ENCODE measurements at places on chromosomes 2 and 18.

DNA sequence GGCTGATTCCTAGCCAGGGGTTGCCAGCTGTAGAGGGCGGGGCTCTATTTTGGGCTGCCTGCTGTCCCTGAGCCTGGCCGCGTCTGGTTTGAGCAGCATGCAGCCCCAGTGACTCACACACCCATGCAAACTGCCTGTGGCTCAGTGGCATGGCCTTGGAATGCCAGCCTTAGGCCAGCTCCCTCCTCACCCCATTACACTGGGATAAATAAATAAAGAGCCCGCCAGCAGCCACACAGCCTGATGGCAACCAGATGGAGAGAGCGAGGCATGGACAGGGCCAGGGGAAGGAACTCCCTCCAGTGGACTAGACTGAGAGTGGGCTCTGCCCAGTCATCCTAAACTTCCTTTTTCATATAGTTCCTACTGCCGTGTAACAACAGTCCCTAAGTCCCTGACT, 18.3 kb downstream of the NHEJ1 start:
- no peak for DNase-seq

DNA sequence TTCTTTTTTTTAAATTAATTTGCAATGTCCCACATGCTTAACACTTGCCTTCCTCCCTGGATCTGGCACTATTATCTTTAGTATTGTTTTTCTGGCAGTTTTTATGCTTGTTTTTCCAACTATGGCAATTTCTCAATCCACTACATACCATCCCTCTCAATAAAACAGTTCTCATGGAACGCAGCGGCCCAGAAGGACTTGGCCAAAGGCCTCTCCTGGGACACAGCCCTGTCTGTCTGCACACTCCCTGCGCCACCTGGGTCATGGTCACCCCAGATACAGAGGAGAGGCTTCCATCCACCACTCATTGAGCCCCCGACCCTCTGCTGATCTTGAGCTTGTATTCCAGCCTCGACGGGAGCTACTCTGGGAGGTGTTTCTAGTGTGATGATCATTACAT, 91.2 kb downstream of the TWIST2 start:
- DNase-seq, result no peak

DNA sequence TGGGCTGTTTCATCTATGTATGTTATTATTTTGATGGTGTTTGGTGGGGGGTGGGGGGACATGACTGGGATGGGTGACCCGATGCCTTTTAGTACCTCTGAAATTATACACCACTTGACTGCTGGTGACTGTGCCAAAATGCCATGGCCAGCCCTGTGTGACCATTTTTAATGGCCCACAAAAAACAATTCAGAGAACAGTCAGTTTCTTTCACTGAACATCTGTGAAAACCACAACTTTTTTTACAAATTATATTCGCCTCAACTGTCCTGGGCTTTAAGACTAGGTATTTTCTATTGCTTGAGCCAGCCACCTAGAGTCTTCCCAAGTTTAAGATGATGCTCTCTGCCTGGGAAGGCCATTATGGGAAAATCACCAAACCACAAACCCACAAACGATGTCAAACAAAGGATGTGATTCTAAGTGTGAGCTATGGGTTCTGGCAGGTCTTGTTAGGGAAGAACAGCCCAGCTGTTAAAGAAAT, 33.9 kb downstream of the FN1 start:
- DNase-seq, result no peak

DNA sequence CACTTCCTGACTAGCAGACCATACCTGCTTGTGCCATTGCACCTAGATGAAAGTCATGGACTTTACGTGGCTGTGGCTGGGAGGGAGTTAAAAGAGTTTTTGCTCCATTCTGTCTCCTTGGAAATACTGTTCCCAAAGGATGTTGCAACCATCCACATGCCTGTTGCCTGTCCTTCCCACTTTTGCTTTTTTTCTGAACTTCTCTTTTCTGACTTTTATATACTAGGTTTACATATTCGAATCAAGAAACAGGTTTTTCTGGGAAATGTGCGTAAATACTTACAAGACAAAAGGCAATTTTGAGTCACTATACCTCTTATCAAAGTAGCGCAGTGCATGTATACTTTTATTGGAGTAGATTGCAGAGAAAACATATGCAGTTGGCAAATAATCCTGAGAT, 244.8 kb downstream of the PRKCE start:
- DNase-seq, result no peak

GRCh38 chr18:9737472-9738121, 29.5 kb downstream of the RAB31 start:
- DNase-seq, result no peak

DNA sequence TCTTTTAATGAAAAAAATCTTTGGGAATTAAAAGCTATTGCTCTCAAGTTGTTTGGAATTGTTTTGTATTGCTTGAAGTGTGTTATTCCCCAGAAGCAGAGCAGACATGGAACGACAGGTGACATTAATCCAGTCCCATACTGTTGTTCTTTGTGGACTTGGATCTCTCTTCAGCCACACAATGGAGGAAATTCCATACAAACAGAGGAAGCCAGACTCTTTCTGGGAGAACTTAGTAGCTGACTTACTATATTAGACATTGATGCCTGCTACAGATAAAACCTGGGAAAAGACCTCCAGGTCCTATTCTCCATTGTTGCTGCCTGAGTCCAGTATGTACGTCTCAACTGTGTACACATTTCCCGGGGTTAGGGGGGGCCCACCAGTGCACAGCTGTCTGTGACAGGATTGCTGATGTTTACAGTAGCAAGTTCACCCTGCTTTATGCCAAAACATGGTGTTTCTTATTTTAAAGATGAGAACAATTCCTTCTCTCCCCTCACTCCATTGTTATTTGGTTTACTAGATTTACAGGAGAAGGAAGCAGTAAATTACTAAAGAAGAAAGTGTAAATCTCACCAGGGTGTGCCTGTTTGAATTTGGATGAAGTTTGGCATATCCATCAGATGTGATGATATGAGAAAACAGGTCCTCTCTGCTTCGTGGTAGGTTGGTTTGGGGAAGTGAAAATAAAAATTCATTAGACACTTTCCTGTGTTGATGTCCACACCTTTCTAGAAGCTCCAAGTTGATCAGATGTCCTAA, 142.4 kb upstream of the RBBP8 start:
- no peak for DNase-seq

GRCh38 chr18:11880586-11881304, 27.4 kb downstream of the MPPE1 start:
- no peak for DNase-seq

GRCh38 chr2:14901737-14902136, 269.2 kb downstream of the LRATD1 start:
- no peak for DNase-seq

DNA sequence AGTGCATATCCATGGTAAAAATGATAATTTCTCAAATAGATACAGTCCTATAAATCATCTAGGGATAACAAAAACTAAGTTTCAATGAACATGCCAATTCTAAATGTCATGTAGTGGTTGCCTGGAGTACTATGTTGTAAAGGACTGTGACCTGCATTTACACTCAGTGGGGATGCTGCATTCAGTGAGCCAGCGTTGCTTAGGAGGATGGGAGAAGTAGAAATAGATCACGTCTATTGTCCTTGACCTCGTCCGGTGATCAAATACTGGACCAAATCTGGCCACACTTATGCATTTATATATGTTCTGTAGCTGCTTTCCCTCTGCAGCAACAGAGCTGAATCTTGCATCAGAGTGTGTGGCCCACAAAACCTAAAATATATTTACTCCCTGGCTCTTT, 139.0 kb upstream of the ETAA1 start:
- no peak for DNase-seq

DNA sequence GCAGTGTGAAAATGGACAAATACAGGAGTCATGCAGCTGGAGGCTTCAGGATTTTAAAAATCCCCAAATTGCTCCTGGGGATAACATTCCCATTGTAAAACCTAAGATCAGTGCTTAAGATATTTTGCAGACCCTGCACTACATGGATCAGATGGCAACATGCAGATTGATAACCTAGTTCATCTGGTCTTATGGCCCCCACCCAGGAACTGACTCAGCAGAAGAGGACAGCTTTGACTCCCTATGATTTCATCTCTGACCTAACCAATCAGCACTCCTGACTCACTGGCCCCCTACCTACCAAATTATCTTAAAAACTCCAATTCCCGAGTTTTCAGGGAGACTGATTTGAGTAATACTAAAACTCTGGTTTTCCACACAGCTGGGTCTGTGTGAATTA, 20.0 kb downstream of the SRBD1 start:
- DNase-seq, result no peak

DNA sequence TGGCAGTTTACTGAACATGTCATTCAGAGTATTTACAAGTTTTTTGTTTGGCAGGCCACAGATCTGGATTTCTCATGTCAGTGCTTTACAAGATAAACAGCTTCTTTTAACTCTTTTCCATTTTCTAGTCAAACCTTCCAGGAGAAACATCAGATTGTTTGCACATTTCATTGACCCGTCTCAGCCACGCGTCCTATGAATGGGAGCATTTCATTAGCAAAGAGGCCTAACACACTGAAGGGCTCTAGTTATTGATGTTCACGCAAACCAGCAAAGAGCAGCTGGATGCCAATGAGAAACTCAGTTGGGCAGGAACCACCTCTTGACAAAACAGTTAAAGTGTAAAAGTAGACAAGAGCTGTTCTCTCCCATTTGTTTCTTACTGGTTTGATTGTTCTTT, 29.2 kb upstream of the MFF start:
- DNase-seq, result no peak

DNA sequence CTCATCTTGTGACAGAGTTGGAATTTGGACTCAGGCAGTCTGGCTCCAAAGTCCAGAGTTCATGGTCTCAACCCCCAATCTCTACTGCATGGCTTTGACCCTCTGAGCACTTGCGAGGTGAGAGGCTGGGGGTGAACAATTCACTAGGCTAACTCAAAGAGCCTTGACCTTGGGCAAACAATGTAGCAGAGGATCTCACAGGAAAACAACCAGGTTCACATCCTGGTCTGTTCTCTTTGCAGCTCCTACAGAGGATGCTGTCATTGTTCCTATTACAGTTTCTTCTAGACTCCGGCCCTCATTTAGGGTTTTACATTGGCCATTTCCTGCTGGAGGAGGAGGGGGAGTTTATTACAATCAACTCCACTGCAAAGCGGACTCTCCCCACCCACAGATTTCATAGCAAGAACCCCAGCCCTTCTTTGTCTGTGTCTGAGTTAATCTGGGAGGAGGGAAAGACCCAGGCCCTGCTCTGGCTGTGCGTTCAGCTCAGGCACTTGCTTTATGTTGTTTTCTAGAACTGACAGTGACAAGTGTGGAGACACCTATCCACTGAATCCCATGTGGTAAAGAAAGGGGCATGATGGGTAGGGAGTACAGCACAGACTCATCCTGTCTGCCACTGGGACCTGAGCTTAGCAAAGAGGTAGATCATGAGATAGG, 101.6 kb downstream of the LBH start:
- DNase-seq, result peak; percentile 34

GRCh38 chr2:70482401-70482800, 71.2 kb downstream of the TGFA start:
- no peak for DNase-seq

- no peak for DNase-seq
Observed at GRCh38 chr2:9281145-9281544, 74.5 kb downstream of the ASAP2 start.

- DNase-seq, result no peak
Observed at GRCh38 chr2:108604196-108604595, 69.9 kb downstream of the LIMS1 start.

GRCh38 chr18:62664414-62664813, 50.9 kb upstream of the PHLPP1 start:
- DNase-seq, result no peak

DNA sequence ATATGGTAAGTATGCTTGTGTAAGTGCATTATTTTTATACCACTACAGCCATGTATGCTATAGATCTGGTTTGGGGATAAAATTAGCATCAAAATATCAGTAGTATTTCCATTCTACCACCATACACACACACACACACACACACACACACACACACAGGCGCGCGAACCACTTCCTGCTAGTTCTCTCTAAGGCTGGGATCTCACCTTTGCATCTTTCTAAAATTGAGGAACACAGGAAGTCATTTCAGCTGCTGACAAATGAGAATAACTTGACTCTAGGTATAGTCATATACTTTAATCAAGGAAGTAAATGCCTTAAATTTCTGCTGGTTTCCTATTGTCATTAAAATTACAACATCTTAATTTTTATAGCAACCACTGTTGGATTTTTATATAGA, 72.5 kb downstream of the RBM43 start:
- peak; percentile 3 for DNase-seq

DNA sequence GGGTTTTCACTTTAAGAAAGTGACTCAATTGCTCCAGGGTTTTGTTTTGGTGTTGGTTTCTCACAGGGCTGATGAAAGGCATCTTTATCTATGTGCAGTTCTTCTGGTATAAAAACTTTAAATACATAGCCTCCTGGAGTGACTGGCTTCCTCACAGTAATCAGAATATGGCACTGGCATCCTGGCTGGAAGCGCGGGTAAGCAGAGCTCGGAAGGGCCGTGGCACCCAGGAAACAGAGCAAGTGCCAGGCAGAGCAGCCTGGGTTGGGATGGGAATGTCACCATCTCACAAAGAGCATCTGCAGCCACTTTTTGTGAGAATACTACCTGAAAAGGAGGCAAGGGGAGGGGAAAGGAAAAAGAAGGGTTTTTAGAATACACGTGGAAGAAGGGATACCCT, 534.7 kb downstream of the PLCL1 start:
- no peak for DNase-seq

- DNase-seq, result no peak
Observed at GRCh38 chr18:80044072-80044471, 9.8 kb downstream of the RBFA start.

DNA sequence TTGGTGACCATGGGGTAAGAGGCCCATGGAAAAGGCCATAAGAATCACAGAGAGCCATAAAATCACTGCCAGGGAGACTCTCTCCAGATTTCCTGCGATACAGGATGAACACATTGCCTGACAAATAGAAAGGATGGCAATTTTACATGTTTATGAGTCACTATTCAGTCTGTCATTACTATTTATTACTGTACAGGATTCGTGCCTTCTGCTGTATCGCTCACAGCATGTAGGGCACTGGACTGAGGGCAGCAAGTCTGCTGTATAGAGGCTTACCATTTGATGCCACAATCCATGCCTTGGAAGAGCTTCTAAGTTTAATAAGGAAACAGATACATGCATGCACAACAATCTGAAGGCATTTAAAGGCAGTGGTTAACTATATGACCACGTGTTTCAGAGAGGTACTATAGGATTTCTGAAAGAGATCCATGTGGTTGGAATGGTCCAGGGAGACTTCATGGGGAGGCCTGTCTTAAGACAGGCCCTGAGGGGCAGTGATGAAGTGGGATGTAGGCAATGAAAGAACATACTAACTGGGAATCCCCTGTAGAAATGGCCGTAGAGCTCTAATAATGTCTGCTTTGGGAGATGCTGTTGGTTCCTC, 702.4 kb upstream of the RAB6C start:
- DNase-seq, result no peak

GRCh38 chr2:207546822-207547221, 17.1 kb downstream of the CREB1 start:
- no peak for DNase-seq

All from CD4-positive, alpha-beta T cell treated with Interleukin-4 for 4 hours (primary cell).